ENCODE measurements at places on chromosomes 16 and 17. TPM values are rescaled to one million over a fixed set of nuclear protein-coding genes. Genes with fewer than 3 reads are reported as not detected.

Gene MGAT5B
- total RNA-seq = 0.27 TPM

DNA sequence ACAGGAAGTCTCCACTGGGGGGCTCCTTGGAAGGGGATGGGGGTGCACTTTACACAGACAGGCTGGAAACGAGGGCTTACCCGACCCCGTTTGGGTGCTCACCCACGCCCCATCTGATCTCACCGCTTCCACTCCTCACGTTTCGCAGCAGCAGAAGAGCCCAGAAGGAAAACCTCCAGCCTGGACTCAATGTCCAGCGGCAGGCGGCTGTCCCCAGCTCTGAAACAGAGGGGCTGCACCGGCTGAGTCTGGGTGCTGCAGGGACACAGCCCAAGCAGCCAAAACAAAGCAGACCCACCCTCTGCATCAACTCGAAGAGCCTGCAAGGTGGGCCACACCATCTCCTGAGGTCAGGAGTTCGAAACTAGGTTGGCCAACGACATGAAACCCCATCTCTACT lies 3.9 kb downstream of the MEAK7 start:
- no peaks in the 10 kb centered on the region for H3K36me3 ChIP-seq
- H3K27ac ChIP-seq = no peak overlapping the region
- no peaks in the 10 kb centered on the region for H3K27me3 ChIP-seq
- H3K4me3 ChIP-seq = no peak overlapping the region
- H3K4me1 ChIP-seq = no peaks in the 10 kb centered on the region

Gene MYH2
- 0.48 TPM for total RNA-seq

DNA sequence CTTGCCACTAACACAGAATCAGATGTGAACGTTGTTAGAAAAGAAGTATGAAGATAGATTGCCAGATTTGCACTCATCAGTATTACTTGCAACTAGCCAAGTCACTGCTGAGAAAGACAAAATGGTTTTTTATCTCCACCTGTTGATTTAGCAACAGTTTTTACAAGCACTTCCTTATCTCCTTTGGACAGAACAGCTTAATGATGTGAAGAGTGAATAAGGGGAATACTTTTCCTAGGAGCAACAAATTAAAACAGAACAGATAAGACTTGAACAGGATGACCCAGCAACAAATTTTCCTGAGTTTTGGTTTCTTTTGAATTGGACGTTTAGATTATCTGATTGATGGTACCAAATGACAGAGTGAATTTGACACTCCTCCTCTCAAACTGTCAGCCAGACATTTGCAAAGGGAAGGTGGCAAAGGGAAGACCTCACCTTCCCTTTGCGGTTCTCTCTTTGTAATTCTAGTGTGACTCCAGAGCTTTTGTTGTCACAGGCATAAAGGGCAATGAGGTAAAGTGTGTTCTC lies 130.6 kb downstream of the NLK start:
- H3K36me3 ChIP-seq = no peaks in the 10 kb centered on the region
- H3K27ac ChIP-seq = no peak overlapping the region
- H3K4me1 ChIP-seq = no peaks in the 10 kb centered on the region
- no peaks in the 10 kb centered on the region for H3K27me3 ChIP-seq

DNA sequence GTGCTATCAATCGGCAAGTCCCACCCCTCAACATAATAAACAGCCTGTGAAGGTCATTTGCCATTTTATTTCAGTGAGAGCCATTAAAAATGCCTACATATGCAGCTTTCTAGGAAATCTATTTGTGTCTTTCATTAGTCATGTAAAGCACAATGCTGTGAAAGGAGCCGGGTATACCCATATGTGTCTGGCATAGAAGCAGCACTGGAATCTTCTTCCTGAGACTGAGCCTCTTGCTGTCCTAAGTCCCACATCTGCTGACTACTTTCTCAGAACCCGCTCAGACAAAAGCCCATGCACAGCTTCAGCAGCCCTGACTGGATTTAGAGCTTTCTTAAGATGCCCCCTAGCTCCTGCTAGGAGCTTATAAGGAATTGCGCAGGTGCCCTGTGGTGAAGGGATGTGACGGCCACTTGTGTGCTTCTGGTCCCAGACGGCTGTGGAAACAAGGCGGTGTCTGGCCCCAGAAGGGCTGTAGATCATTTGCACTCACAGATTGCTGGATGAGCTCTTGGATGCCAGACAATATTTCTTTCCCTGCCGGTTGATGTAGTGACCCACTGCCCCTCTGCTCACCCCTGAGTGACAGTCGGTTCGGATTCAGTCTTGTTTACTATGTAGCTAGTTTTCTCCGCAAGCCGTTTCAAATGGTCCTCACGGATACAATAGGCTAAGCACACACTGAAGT lies 172.2 kb downstream of the ANKFN1 start:
- H3K27me3 ChIP-seq = no peaks in the 10 kb centered on the region
- DNase-seq = no peak
- no peak overlapping the region for H3K4me3 ChIP-seq
- H3K36me3 ChIP-seq = no peaks in the 10 kb centered on the region
- H3K4me1 ChIP-seq = no peaks in the 10 kb centered on the region

- no peaks in the 10 kb centered on the region for H3K27me3 ChIP-seq
- H3K27ac ChIP-seq = no peak overlapping the region
- H3K4me3 ChIP-seq = no peak overlapping the region
- DNase-seq = no peak
- peaks cover 5% of the 10 kb centered on the region for H3K4me1 ChIP-seq
Observed at GRCh38 chr16:67388191-67388590, 5.1 kb downstream of the TPPP3 start.

DNA sequence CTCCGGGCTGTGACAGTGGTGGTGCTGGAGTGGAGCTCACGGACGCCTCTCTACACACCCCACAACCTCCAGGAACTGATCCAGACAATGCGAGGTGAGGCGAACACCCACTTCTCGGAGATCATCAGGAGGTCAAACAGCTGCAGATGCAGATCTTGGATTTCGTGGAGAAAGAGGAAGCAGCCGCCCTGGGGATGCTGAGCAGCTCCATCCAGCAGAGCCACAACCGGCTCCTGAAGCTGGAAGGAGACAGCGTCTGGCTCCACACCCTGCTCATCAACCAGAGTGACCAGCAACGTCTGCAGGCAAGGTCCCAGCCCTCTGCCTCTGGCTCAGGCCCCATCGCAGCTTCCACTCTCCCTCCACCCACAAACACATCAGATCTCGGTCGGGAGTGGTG lies 13.2 kb upstream of the SLC16A5 start:
- DNase-seq = no peak
- no peaks in the 10 kb centered on the region for H3K36me3 ChIP-seq
- H3K4me1 ChIP-seq = peaks cover 24% of the 10 kb centered on the region
- no peak overlapping the region for H3K4me3 ChIP-seq
- H3K27ac ChIP-seq = no peak overlapping the region

- no peaks in the 10 kb centered on the region for H3K36me3 ChIP-seq
- no peaks in the 10 kb centered on the region for H3K4me1 ChIP-seq
- H3K27ac ChIP-seq = no peak overlapping the region
Observed at GRCh38 chr16:88993166-88993761, 16.3 kb upstream of the CBFA2T3 start.

Gene SLFN14
- not detected for total RNA-seq

GRCh38 chr17:34703533-34703932 lies 124.2 kb downstream of the TMEM132E start:
- H3K4me1 ChIP-seq = no peaks in the 10 kb centered on the region
- no peak overlapping the region for H3K4me3 ChIP-seq
- DNase-seq = peak; percentile 37
- H3K27me3 ChIP-seq = no peaks in the 10 kb centered on the region
- no peak overlapping the region for H3K27ac ChIP-seq

DNA sequence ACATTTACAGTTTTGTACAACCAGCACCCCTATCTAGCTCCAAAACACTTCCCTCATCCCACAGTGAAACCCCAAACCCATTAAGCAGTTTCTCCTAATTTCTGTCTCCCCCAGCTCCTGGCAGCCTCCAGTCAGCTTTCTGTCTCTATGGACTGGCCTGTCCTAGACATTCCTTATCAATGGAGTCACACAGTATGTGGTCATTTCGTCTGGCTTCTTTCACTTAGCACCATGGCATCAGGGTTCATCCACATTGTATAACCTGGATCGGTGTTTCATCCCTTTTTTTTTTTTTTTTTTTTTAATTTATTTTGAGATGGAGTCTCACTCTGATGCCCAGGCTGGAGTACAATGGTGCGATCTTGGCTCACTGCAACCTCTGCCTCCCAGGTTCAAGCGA lies 68.5 kb downstream of the ZDHHC7 start:
- DNase-seq = no peak
- H3K27me3 ChIP-seq = no peaks in the 10 kb centered on the region
- H3K4me3 ChIP-seq = no peak overlapping the region
- no peak overlapping the region for H3K27ac ChIP-seq
- no peaks in the 10 kb centered on the region for H3K4me1 ChIP-seq
- no peaks in the 10 kb centered on the region for H3K36me3 ChIP-seq

- no peak for DNase-seq
- no peak overlapping the region for H3K27ac ChIP-seq
- H3K36me3 ChIP-seq = no peaks in the 10 kb centered on the region
- H3K4me3 ChIP-seq = no peak overlapping the region
- no peaks in the 10 kb centered on the region for H3K4me1 ChIP-seq
Observed at GRCh38 chr16:87895641-87896141, 26.4 kb upstream of the SLC7A5 start.

DNA sequence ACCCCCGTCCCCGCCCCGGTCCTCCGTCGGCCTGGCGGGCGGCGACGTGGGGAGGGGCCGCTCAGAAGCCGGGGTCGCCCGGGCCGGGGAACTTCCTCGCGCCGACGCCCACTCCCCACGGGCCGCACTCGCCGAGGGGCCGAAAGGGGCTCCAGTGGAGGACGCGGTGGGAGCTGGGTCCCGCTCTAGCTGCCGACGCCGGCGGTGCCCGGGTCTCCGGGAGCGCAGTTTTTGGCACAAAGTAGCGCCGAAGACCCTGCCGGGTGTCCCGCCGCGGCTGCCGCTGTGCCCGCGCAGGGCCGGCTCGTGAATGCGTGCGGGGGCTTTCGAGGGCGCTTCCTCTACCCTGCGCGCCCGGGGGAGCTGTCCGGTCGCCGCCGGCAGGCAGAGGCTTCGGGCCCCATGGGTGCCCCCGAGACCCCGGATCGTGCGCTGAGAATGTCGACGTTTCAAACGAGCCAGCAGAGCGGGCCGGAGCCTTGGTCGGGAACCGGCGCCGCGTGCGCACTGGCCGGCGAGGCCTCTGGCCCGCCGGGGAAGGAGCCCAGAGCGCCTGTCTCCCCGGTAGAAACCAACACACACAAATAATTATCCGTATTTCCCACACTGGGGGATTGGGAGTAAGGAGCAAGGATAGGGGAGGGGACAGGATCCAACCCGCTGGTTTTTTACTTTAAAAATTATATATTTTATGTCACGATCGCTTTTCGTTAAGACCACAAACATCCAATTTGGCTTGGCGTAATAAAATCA lies 46.6 kb upstream of the SLC38A10 start:
- no peak for DNase-seq
- peak overlapping the region; percentile 97 for H3K27ac ChIP-seq
- peaks cover 8% of the 10 kb centered on the region for H3K27me3 ChIP-seq

Gene TBC1D26
- not detected for total RNA-seq

- H3K36me3 ChIP-seq = no peaks in the 10 kb centered on the region
- no peak overlapping the region for H3K27ac ChIP-seq
- H3K27me3 ChIP-seq = no peaks in the 10 kb centered on the region
- no peaks in the 10 kb centered on the region for H3K4me1 ChIP-seq
Observed at GRCh38 chr17:72937707-72938106, 154.8 kb downstream of the SLC39A11 start.

DNA sequence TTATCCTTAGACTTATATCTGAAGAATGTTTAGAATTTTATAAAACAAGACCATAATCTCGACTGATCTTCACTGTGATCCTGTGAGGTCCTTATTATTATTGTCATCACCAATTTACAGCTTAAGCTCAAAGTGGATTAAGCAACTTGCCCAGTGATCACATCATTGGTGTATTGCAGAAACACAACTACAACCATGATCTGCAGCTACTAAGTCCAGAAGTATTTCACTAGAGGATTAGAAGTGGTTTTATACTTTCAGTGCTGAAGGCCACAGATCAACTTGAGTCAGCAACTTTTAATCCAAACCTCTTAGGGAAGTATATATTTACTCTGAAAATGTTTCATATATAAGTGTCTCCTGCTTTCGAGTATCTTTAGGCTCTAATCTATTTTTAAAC lies 624.3 kb upstream of the SOX9 start:
- no peaks in the 10 kb centered on the region for H3K27me3 ChIP-seq
- no peaks in the 10 kb centered on the region for H3K36me3 ChIP-seq
- H3K27ac ChIP-seq = no peak overlapping the region
- DNase-seq = no peak
- no peak overlapping the region for H3K4me3 ChIP-seq

DNA sequence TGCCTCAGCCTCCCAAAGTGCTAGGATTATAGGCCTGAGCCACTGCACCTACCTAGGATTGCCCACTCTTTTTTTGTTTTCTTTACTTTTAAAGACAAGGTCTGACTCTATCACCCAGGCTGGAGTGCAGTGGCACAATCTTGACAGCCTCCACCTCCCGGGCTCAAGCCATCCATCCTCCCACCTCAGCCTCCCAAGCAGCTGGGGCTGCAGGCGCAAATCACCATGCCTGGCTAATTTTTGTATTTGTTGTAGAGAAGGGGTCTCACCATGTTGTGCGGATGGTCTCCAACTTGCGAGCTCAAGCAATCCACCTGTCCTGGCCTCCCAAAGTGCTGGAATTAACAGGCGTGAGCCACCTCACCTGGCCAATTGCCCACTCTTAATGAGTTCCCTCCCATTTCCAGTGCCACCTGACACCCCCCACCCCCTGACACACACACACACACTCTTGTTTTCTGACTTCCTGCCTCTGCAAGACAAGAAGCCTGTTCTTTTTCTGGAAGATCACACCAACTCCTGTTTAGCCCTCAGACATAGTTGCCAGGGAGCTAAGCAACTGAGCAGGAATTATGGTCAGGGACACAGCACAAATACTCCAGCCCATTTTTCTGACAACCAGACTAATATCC lies 2.6 kb downstream of the OVCA2 start:
- no peaks in the 10 kb centered on the region for H3K27me3 ChIP-seq
- H3K36me3 ChIP-seq = no peaks in the 10 kb centered on the region
- H3K27ac ChIP-seq = no peak overlapping the region
- peaks cover 15% of the 10 kb centered on the region for H3K4me1 ChIP-seq

- no peak for DNase-seq
- H3K4me1 ChIP-seq = no peaks in the 10 kb centered on the region
- H3K27ac ChIP-seq = peak overlapping the region; percentile 40
- H3K4me3 ChIP-seq = no peak overlapping the region
- H3K36me3 ChIP-seq = no peaks in the 10 kb centered on the region
- H3K27me3 ChIP-seq = no peaks in the 10 kb centered on the region
Observed at GRCh38 chr17:76701471-76701967, 9.2 kb downstream of the MXRA7 start.

Gene PRSS27
- 0.56 TPM for total RNA-seq

DNA sequence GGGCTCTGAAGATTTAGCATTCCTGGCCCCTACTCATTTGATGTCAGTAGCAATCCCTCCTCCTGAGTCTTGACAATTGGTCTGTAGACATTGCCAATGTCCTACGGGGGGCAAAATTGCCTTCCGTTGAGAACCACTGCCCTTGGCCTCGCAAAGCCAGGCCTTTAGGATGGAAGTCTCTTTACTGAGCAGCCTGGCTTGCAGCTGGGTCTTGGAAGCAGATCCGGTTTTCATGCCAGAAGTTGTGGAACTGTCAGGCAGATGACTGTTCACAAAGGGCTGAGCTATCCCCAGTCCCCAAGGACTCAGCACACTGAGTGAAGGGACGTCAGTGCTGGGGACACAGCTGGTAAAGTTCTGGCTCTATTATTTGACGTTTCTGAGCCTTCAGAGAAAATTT lies 83.2 kb downstream of the WSCD1 start:
- H3K36me3 ChIP-seq = no peaks in the 10 kb centered on the region
- no peak for DNase-seq
- no peaks in the 10 kb centered on the region for H3K4me1 ChIP-seq

GRCh38 chr16:67150047-67150832 lies 558 bp downstream of the B3GNT9 start:
- peaks cover under 1% of the 10 kb centered on the region for H3K36me3 ChIP-seq
- H3K27ac ChIP-seq = peak overlapping the region; percentile 60
- H3K4me3 ChIP-seq = peak overlapping the region; percentile 68
- H3K27me3 ChIP-seq = no peaks in the 10 kb centered on the region
- peaks cover 5% of the 10 kb centered on the region for H3K4me1 ChIP-seq

Measured in colonic mucosa (tissue), 4 donors.